Esophagus muscularis mucosa (tissue), 4 donors: ENCODE measurements at places on chromosomes 7 and 10. TPM values are rescaled to one million over a fixed set of nuclear protein-coding genes. Genes with fewer than 3 reads are reported as not detected.

GRCh38 chr7:94258418-94259300 is 136.0 kb upstream of the COL1A2 start:
- no peaks in the 10 kb centered on the region for H3K27me3 ChIP-seq
- no peaks in the 10 kb centered on the region for H3K36me3 ChIP-seq
- no peak for DNase-seq
- H3K27ac ChIP-seq = no peak overlapping the region

GRCh38 chr7:50690541-50691011 is 92.1 kb downstream of the GRB10 start:
- peaks cover 72% of the 10 kb centered on the region for H3K4me1 ChIP-seq
- no peak for DNase-seq
- peak overlapping the region; percentile 59 for H3K27ac ChIP-seq
- H3K27me3 ChIP-seq = no peaks in the 10 kb centered on the region

PAX4 gene
- total RNA-seq = not detected

CXCL12 gene
- 55.0 TPM for total RNA-seq

RAPGEF5 gene
- 25.6 TPM for total RNA-seq

PRKG1 gene
- total RNA-seq = 36.7 TPM

HIBADH gene
- total RNA-seq = 49.0 TPM

FEZF1 gene
- not detected for total RNA-seq
